ENCODE measurements at places on chromosomes 7 and 10.
A peak's percentile ranks its signal among the peaks of the same experiment; 100 is the strongest.

- DNase-seq: no peak
These were observed 30.2 kb upstream of the GJD4 start for GRCh38 chr10:35574924-35575352.

DNA sequence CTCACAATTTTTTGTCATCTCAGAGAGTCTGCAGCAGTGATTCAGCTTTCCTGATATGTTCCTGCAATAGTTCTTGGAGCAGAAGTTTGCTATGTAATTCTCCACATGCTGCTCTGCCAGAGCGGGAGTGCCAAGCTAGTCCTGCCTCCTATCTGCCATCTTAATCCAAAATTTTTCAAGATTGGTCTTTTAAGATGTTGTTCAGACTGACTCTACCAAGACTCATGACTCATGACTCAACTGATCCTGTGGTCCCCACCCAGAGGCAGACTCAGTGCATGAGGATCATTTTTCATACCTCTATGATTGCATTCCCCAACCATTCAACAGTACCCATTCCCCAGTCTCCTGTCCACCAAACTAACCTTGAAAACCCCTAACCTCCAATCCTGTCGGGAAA, 470.8 kb downstream of the INHBA start:
- DNase-seq: no peak

- DNase-seq: no peak
These were observed 331.5 kb upstream of the NPVF start for GRCh38 chr7:25559581-25560367.

DNA sequence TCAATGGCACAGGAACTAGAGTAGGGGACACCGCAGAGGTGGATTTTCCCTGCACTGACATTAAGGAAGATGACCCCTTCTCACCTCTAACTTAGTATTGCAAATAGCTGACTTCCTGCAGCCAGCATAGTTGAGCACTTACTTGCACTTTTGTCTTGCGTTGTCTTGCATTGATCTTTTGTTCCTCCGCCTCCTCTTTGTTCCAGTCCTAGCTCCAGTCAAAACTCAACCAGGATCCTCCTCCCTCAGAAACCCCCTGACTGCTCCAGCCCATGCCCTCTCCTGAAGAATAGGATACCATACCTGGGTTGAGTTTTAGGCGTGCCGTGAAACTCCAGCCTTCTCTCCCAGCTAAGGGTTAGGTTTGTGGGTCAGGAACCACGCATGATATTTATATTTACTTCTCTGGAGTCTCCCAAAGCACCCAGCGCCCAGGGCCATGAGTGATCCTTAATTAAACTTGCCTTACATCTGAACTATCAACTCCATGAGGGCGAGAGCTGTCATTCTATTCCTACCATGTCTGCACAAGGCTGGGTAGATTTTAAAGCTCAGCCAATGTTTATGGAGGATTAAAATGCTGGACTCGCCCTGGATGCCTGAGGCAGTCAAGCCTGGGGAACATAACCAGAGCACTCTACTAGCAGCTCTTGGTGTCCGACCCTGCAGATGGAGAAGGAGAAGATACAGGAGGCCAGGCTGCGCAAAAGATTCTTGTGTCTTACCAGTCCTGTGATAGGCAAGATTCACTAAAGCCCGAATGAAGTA, 14.1 kb downstream of the ZNF467 start:
- no peak for DNase-seq

DNA sequence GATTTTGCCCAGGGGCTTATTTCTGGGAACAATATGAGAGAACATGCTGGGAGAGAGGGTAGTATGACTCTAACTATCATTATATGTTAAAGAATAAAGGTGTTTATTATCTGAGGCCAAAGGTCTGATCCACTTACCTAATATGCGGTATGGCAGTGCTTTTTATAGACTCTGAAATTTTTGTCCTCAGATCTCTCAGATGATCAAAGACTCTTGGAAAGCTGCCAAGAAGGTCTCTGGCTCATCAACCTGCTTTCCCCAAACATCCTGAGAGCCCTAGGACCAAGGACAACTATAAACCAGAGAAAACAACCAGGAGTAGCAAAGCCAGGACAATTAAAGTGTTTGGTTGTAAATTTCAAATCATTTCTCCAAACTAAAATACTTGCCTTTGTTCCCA, 255.7 kb upstream of the LRRN3 start:
- no peak for DNase-seq

DNA sequence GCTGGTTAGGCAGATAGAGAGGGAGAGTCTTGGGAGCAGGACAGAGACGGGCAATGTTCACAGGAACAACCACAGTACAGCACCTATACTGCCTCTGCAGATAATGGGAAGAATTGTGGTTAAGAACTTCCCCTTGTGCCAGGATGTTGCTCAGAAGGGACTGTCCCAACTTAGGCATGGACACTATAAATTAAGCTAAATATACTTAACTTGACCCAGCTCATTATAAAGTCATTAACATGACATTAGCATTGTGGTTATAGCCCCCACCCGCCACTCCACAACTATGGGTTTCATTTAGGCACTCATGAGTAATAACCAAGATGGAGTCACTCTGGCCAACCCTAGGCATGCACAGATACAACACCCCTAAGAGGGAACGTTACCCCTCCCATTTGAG, 310.9 kb upstream of the NRG3 start:
- no peak for DNase-seq

DNA sequence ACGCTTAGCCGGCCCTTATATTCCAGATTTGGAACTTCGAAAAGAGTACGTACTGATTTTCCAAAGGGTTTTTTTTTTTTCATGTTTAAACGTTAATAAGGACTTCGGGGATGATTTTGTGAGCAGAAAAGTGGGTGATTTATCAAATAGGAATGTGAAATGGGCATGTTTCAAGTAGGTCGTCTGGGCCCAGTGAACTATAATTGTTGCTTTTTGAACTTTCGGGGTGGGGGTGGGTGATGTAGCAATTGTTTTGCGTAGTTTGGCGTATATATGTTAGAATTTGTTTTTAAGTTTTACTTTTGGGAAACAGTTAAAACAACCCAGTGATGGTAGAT, 299 bp upstream of the PBLD start:
- DNase-seq: no peak

GRCh38 chr7:6575281-6576023, 1.8 kb upstream of the ZDHHC4 start:
- no peak for DNase-seq

- no peak for DNase-seq
These were observed 51.4 kb upstream of the SCIN start for GRCh38 chr7:12518920-12519681.

DNA sequence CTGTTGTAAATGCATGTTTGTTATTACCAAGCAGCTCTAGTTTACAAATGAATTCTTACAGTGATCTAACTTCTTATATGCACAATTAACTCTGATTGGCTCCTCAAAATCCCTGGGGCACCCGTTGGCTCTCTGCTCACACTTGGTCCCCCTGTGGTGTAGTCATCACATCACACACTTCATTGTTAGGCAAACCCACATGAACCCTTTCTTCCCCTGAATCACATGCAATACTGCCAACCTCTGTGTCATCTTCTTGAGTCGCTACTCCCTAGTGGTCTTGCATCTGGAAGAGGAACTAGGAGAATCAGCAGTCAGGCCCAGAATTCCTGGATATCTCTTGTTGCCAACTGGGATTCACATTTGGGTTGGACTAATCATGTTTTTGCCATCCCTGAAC, 73.1 kb downstream of the CD36 start:
- no peak for DNase-seq

DNA sequence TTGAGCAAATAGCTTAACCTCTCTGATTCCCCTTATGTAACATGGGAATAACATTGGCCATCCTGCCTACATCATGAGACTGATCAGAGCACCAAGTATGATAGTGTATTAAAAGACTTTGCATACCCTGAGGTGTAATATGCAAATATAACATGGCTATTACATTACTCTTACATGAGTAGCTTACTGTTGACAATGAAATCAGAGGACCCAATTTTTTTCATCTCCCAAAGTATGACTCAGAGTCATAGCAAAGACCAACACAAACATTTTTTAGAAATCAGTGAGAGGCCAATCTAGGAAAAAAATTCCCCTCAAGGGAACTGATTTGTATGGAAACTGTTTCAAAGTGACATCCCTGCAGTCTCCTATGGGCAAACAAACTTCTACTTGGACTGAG, 47.0 kb upstream of the TMEM140 start:
- DNase-seq: no peak

DNA sequence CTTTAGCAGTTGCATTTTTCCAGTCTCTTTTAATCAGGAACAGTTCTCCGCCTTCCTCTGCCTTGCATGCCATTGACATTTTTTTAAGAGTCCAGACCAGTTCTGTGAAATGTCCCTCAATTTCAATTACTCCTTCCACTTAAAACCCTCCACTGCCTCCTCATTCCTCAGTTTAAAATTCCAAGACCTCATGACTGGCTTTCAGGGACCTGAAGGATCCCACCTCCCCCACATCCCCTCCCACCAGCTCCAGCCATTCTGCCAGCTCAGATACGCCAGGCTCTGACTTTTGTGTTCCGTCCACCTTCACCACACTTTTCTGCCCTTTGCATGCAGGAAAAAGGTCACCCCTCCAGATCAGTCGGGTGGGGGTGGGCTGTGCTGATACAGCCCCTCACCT, 8.7 kb downstream of the TNRC18 start:
- no peak for DNase-seq

DNA sequence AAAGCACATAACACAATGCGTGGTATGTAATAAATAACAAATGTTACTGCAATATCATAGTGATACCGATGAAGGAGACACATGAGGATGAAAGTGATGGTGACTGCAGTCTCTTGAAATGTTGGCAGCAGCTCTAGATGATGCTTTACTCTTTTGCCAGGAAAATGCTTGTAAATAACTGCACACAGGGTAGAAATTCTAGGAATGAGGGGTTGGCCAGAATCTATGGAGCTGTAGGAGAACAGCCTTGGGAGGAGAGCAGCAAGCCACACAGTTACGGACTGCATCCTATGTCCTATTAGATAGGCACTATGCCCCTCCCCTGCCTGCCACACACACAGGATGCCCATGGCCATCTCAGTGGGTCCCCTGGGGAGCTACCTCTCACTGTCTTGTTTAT, 97.6 kb upstream of the GSDME start:
- DNase-seq: no peak

- no peak for DNase-seq
These were observed 41.2 kb downstream of the COL13A1 start for GRCh38 chr10:69842882-69843281.

DNA sequence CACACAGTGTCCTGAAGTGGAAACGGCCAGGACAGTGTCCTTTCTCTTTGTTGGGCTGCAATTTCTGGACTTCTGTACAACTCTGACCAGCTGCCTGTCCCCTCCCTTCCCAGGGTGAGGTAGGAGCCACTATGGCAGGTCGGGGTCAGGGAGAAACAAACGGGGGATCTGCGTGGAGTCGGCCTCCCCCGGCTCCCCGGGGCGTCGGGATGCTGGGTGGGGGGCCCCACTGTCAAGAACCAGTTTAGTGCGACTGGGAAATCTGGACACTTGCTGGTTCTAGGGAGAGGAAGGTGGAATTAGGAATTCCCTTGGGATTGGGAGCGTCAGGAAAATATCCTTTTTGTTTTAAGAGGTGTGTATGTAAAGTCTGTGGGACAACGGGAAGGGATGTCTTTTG, 567 bp downstream of the SYCE1 start:
- DNase-seq: no peak

DNA sequence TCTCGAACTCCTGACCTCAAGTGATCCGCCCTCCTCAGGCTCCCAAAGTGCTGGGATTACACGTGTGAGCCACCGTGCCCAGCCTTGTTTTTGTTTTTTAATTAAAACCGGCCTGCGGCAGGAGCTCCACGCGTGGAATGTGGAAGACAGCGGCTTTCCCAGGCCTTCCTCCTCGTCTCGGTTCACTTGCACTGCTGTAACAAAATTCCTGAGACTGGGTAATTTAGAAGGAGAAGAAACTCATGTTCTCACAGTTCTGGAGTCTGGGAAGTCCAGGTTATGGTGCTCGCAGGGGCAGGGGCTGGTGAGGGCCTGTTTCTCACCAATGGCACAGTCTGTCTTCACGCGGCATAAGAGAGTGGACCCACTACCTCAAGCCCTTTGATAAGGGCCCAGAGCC, 14.4 kb upstream of the CRYGN start:
- DNase-seq: no peak

DNA sequence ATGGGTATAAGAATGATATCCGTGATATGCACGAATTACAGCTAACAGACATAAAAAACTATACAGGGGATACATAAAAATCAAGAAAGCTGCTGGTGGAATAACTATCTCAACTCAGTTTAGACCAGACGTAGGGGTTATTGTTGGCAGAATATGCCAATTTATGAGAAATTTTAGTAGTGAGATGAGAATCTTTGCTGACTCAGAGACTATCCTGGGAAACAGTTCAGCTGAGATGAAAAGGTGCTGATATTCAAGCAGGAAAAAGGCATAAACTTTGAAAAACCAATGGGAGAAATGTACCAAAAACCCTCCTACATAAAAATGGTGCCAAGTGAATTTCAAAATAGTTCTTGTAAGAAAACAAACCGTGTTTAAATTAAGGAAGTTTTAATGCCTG, 3.3 kb downstream of the MRPS33 start:
- DNase-seq: no peak

GRCh38 chr10:1434912-1435692, 302.2 kb downstream of the ADARB2 start:
- DNase-seq: no peak

- peak; percentile 50 for DNase-seq
These were observed 133.3 kb upstream of the NAMPT start for GRCh38 chr7:106418094-106418493.

DNA sequence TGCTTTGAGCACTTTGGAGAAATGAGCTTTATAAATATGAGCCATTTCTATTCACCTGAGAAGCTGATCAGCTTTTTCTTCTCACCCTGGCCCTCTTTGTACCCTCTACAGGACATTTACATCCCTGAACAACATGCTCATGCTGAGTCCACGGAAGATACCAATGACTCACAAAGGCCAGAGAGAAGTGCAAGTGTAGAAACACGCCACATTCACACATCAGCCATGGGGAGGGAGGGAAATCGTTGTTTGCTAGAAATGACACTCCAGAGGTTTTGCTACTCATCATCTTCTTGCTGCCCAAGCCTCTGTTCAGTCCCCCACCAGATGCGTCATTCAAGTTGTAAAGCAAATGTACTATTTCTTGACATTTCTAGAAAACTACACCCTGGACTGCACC, 2.8 kb upstream of the UCN3 start:
- no peak for DNase-seq

GRCh38 chr10:84563355-84563754, 235.0 kb downstream of the CCSER2 start:
- no peak for DNase-seq

- peak; percentile 80 for DNase-seq
These were observed 66.9 kb downstream of the STK17A start for GRCh38 chr7:43649755-43650274.

- DNase-seq: no peak
These were observed 154.6 kb upstream of the RHEB start for GRCh38 chr7:151674161-151674920.

Data from Kasumi-1 (cell line).